ENCODE measurements at places on chromosomes 5 and 9. TPM values are rescaled to one million over a fixed set of nuclear protein-coding genes. Genes with fewer than 3 reads are reported as not detected.

TICAM2 gene
- total RNA-seq = 1.3 TPM

FOXD4L5 gene
- 0.06 TPM for total RNA-seq

TMC1 gene
- 0.02 TPM for total RNA-seq

ZNF354B gene
- total RNA-seq = 4.6 TPM

SLC31A2 gene
- 8.0 TPM for total RNA-seq

ARHGEF28 gene
- 11.6 TPM for total RNA-seq

SOWAHA gene
- 0.10 TPM for total RNA-seq

CDX1 gene
- total RNA-seq = not detected

NPR3 gene
- 14.7 TPM for total RNA-seq

MYO10 gene
- total RNA-seq = 33.4 TPM

PCDHA9 gene
- total RNA-seq = not detected

PDE6A gene
- total RNA-seq = 0.22 TPM

RIMOC1 gene
- 9.0 TPM for total RNA-seq

TTF1 gene
- 13.4 TPM for total RNA-seq

PAPPA gene
- total RNA-seq = 29.1 TPM

CLTB gene
- 105 TPM for total RNA-seq

PAX5 gene
- 0.09 TPM for total RNA-seq

PTGES gene
- 187 TPM for total RNA-seq

PCDHA6 gene
- total RNA-seq = 0.07 TPM

TAF1L gene
- total RNA-seq = not detected

F2RL1 gene
- total RNA-seq = 227 TPM

LECT2 gene
- not detected for total RNA-seq

KIAA1191 gene
- 75.2 TPM for total RNA-seq

FAM200C gene
- total RNA-seq = 1.8 TPM

NTNG2 gene
- 1.2 TPM for total RNA-seq

All from A549 treated with AZD2906 at 1 μM for 4 hours (cell line).